ENCODE measurements at places on chromosomes 1 and 21.

DNA sequence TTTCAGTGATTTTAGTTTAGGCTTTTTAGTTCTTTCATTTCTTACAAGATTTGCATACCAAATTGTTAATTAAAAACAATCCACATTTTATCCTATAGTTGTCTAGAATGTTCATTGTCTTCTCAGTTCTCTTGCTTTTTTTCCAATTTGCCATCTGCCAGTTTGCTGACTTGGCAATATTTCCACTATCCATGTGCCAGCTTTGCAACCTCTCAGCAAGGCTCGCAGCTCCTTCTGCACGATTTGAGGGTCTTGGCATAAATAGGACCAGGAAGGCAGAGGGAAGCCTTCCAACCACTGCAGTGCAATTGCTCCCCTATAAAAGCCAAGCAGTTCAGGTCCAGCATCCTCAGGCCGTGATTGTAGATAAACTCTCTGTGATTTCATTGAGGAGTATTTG is 306.8 kb upstream of the FMN2 start:
- no peak for DNase-seq

DNA sequence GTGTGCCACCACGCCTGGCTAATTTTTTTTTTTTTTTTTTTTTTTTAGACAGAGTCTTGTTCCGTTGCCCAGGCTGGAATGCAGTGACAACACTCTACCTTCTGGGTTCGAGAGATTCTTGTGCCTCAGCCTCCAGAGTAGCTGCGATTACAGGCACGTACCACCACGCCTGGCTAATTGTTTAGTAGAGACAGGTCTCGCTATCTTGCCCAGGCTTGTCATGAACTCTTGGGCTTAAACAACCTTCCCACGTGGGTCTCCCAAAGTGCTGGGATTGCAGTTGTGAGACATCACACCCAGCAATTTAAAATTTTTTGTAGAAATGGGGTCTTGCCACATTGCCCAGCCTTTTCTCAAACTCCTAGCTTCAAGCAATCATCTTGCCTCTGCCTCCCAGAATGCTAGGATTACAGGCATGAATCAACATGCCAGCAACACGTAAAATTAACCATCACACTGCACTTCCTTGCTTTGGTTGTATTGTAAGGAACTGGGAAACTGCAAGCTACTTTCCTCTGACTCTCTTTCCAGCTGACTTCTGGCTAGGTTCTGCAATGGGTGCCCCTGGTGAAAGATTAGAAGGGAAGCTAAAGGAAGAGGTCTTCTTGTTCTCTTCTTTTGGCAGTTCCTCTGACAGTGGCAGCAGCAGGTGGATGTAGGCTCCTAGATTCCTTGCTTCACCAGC is 13.9 kb upstream of the IL6R start:
- DNase-seq: no peak

GRCh38 chr1:204746838-204747442 is 61.4 kb upstream of the LRRN2 start:
- DNase-seq: peak; percentile 70

DNA sequence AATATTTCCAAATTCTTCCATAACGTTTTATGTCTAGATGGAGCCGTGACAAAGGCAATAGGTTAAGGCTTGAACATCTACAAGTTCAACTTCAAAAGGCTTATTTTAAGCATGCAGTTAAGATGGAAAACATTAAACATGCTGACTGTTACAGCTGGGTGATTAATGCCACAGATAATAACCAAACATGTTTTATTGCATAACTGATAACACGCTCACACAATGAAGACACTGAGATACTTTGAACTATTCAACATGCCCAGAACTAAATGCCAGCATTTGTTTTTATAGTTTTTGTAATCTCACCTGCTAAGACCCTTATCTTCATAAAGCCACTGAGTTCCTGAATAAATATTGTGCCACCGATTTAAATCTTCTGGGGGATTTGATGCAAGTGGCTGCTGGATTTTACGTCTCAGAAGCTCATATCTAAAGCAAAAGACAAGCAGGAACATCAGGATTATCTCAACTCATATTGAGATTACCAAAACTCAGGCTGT is 310.4 kb downstream of the KCTD3 start:
- no peak for DNase-seq

- DNase-seq: no peak
Observed at GRCh38 chr21:28822123-28822399, 170.6 kb downstream of the LTN1 start.

DNA sequence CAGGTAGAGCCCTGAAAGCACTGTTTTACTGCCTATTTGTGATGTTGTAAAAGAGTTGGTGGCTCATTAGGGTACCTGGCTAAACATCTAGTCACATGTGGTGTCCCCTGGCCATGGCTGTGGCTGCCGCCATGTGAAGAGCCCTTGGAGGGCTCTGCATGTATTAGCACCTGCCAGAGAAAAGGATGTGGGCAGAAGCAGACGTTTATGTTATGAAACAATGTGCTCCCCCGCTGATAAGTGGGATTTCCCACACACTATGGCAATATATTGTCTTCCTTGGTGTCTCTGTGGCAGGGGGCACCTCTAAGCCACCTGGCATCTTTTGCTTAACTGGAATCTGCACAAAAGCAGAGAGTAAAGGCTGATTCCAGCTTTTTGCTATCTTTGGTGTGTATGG is 9.6 kb downstream of the TENT5C start:
- DNase-seq: peak; percentile 25

- DNase-seq: no peak
Observed at GRCh38 chr1:34060901-34061415, 104.1 kb downstream of the CSMD2 start.

All from activated CD4-positive, alpha-beta T cell treated with anti-CD3 and anti-CD28 coated beads for 36 hours (primary cell).